Sigmoid colon (tissue), 7 donors: ENCODE measurements at places on chromosomes 12 and 14. TPM values are rescaled to one million over a fixed set of nuclear protein-coding genes. Genes with fewer than 3 reads are reported as not detected.

DNA sequence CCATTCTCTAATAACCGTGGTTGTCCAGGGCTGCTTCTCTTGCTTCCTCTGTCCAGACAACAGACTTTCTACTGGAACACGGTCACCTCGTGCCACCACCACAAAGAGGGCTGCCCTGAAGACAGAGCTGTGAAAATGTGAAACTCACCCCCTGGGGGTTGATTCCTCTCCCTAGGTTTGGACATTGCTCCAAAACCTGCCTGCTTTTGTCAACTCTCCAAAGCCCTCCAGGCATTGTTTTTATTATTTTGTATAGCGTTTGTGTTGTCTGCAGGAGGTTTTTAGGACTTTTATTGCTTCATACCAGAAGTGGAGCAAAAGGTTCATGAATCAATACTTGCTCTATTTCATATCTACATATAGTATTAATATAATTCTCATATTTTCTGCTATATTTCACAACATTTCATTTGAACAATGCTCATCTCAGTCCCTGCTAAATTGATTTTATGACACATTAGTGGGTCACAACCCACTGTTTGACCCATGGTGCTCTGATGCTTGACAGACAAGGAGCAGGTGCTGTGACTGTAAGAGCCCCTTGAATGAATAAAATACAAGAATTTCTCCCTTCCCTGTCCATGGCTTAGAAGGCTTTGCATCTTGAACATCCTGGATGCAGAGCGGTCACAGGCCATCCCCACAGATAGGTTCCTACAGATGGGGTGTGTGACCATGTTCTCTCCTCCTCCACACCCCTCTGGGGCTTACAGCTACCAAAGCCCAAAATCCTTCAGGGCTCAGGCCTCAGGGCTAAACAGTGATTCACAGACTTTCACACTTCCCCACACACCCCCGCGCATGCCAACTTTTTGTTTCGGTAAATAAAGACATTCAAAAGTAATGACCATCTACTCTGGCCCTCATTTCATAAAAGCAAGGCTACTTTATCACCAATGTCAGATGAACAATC lies 20.6 kb upstream of the EML1 start:
- H3K27me3 ChIP-seq = no peaks in the 10 kb centered on the region
- peaks cover 50% of the 10 kb centered on the region for H3K4me1 ChIP-seq
- no peaks in the 10 kb centered on the region for H3K36me3 ChIP-seq
- H3K4me3 ChIP-seq = no peak overlapping the region
- peak; percentile 62 for DNase-seq
- peak overlapping the region; percentile 83 for H3K27ac ChIP-seq

GRCh38 chr12:98968896-98969295 lies 323.8 kb downstream of the APAF1 start:
- no peaks in the 10 kb centered on the region for H3K4me1 ChIP-seq
- peak; percentile 63 for DNase-seq
- H3K27ac ChIP-seq = no peak overlapping the region

DNA sequence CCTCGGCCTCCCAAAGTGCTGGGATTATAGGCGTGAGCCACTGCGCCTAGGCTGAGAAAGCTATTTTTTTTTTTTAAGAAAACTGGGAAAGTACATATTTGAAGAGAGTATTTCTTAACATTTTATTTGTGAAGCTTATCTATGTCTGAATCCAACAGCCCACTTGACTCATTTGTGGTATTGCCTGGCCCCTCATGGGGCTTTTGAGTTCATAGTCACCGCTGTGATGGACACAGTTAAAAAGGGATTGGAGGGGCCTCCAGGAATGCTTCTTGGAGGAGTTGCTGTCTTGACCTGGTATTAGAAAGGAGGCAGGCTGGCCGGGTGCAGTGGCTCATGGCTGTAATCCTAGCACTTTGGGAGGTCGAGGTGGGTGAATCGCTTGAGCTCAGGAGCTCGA lies 26.5 kb downstream of the BCL7A start:
- no peaks in the 10 kb centered on the region for H3K4me1 ChIP-seq
- H3K27me3 ChIP-seq = no peaks in the 10 kb centered on the region
- H3K36me3 ChIP-seq = peaks cover 36% of the 10 kb centered on the region
- H3K4me3 ChIP-seq = no peak overlapping the region
- DNase-seq = no peak

DNA sequence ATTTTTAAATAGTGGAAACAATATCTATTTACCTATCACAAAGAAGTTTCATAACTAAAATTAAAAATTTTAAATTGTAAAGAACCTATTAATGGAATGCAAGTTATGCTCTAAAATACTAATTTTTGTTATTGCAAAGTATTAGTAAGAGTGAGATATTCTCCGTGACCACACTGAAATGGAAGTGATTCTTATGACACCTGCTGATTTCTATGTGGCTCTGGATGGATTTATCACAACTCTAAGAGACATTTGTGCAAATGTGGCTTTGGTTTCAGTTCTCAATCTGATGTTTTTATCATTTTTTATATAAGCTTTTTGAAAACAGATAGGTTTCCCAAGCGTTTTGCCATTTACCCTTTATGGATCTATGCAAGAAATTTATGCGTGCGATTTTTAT lies 497.8 kb downstream of the NAV3 start:
- no peak overlapping the region for H3K27ac ChIP-seq
- no peak for DNase-seq
- no peak overlapping the region for H3K4me3 ChIP-seq
- H3K4me1 ChIP-seq = no peaks in the 10 kb centered on the region
- no peaks in the 10 kb centered on the region for H3K27me3 ChIP-seq

GRCh38 chr14:72680853-72681640 lies 212.9 kb downstream of the DPF3 start:
- H3K27ac ChIP-seq = no peak overlapping the region
- H3K36me3 ChIP-seq = no peaks in the 10 kb centered on the region
- H3K4me3 ChIP-seq = no peak overlapping the region
- DNase-seq = no peak
- no peaks in the 10 kb centered on the region for H3K27me3 ChIP-seq

GRCh38 chr14:54207476-54208462 lies 189.0 kb upstream of the CDKN3 start:
- H3K36me3 ChIP-seq = no peaks in the 10 kb centered on the region
- no peaks in the 10 kb centered on the region for H3K27me3 ChIP-seq
- no peak overlapping the region for H3K4me3 ChIP-seq
- H3K27ac ChIP-seq = no peak overlapping the region
- peaks cover 11% of the 10 kb centered on the region for H3K4me1 ChIP-seq
- no peak for DNase-seq

DNA sequence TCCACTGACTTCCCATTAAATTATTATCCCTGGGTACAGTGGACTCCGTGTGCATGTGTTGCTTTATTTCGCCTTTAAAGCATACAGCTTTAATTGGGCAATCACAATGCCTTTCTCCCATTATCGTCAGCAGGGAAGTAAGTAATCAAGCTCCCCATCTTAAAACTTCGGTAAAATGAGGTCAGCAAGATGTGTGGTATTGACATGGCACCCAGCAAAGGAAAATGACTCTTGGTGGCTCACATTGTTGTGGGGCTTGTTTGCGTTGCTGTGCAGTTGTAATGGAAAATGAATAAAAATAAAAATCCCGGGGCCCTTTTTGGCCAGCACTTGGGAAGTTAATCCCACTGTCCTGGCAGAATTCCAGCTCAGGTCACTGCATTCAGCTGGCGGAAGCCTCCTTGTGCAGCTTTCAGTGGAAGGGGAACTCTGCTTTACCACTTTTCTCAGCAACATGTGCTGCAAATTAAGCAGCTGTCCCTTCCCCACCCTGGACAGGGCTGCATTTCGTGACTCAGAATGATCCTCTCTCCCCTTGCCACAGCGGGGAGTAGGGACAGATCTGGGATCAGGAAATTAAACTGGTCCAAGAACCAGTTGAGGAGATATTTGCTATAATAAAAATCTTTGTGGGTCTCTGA lies 13.9 kb upstream of the ATP2A2 start:
- H3K27me3 ChIP-seq = no peaks in the 10 kb centered on the region
- peak; percentile 81 for DNase-seq
- no peaks in the 10 kb centered on the region for H3K36me3 ChIP-seq
- H3K27ac ChIP-seq = peak overlapping the region; percentile 40
- no peak overlapping the region for H3K4me3 ChIP-seq

Gene RPL10L
- 3.2 TPM for polyA plus RNA-seq
